ENCODE measurements at places on chromosomes 1 and 21.

GRCh38 chr1:202683029-202683428 is 27.2 kb downstream of the SYT2 start:
- DNase-seq = no peak

- no peak for DNase-seq
Measured at GRCh38 chr21:30713766-30714165, 4.8 kb downstream of the KRTAP21-3 start.

DNA sequence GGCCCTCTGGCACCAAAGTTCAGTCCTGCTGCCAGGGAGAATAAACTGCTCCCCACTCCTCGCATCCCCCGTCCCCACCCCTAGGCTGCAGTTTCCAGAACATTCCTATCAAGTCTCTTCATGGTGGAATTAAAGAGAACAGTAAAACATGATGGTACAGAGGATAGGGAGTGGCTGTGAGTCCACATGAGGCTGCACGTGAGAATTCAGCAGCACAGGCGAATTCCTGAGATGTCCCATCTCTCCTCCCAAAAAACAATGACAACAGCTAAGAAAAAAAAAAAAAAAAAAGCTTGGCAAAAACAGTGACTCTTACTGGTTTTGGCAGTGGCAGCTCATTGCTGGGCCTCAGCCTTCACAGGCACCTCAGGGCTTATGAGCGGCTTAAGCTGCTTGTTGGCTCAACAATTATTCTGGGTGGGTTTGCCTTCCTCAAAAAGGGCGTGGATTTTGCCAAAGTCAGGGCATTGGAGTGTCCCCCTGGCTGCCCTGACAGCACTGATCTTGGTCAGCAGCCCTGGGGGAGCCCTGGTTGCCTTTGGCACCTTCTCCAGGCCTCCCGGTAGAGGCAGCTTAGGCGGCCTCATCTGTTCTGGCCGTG is 5.7 kb upstream of the IFFO2 start:
- DNase-seq = no peak

DNA sequence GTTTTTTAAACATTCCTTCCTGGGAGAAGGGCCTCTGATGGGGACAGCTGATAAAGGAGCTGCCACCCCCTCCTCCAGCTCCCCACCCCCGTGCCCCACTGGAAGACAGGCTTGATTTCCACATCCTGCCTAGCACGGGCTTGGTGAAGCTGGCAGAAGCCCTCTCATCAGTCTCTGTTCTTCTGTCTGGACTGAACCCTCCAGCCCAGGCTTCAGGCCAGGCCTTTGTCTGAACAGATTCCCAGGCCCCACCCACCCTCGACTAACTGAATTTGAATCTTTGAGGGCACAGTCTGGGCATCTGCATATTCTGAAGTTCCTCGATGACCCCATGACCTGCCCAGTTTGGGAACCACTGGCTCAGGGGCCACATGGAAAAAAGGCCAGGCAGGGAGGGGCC is 75.3 kb downstream of the CD58 start:
- no peak for DNase-seq

DNA sequence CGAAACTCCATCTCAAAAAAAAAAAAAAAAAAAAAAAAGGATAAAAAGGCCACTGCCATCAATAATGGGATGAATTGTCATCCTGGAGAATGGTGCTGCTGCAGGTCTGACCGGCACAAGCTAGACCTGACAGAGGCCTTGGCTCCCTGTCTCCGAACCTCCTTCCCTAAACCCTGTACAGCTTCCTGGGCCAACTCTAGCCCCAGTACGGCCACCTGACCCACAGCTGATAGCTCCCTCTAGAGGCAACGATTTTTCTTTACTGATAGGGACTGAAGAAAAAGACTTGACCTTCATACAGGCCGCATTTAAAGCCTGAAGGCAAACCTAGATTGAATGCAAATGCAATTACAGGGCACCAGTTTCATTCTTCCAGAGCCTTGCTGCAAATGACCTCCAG is 30.7 kb downstream of the NOL9 start:
- no peak for DNase-seq

DNA sequence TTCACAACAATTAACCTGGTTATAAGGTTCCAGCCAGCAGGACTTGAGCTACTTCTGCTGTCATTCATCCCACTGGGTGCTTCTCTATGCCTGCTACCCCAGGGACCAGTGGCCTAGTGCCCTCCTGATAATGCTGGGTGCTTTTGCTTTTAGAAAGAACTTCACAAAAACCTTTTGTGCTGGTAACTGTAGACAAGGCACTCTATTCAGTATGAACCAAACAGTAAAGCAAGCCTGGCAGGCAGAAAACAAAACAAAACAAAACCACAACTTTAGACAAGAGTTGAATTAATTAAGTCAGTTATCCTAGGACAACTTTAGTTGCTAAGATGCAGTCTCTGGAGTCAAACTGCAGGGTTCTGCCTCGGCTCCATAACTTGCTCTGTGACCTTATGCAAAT is 61.9 kb upstream of the ADGRL2 start:
- no peak for DNase-seq

DNA sequence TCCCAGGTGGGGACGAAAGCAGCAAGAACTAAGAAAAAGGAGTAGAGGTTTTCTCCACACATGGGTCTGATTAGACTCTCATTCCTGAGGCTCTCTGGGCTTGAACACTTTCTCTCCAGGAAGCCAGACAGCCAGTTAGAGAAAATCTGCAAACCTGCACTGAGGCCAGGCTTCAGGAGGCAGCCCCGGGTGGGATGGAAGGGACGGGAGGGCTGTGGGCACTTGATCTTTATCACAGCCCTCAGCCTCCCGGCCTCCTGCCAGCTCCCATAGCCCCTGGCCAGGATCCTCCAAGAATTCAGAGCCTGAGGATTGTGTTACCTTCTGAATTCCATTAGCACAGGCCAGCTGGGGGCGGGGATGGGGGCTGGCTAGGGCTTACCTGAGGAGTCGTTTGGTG is 40.1 kb downstream of the SERTAD4 start:
- no peak for DNase-seq

DNA sequence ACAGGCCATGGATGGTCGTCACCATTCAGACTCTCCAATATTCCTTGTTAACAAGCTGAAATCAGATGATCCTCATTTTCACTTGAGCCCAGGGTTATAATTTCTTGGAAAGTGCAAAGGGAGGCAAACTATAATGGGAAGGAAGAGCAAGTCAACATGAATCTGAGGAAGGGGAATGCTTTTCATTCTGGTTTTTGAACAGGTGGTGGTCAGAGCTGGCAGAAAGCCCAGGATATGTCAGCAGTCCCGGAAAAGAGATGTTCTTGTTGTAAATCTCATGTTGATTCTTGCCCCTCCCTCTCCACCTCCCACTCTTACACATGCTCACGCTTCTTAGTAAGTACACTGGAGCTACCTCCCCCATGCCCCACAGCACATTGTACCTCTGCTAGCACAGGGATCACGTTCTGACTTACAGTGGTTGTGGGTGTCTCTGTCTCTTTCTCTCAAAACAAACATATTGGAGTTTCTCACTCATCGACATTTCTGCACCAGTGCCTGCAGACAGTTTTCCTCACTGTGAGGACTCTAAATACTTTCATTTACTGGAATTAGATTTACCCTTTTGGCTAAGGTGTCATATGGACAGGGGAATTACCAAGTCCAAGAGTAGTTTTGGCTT is 77.6 kb downstream of the XCL2 start:
- peak; percentile 86 for DNase-seq

GRCh38 chr1:17139637-17140036 is 20.4 kb upstream of the PADI2 start:
- DNase-seq = no peak

- no peak for DNase-seq
Measured at GRCh38 chr1:114468710-114469468, 42.1 kb downstream of the TRIM33 start.

DNA sequence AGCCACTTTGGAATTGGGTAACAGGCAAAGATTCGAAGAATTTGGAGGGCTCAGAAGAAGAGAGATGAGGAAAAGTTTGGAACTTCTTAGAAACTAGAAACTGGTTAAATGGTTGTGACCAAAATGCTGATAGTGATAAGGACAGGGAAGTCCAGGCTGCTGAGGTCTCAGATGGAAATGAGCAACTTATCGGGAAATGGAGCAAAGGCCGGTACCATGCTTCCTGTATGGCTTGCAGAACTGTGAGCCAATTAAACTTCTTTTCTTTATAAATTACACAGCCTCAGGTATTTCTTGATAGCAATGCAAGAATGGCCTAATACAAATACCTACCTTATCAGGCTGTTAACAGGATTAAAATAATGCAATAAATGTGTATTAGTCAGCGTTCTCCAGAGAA is 9.4 kb upstream of the TLR5 start:
- no peak for DNase-seq
